Fibroblast of mammary gland (primary cell): ENCODE measurements at places on chromosomes 3 and 15.

DNA sequence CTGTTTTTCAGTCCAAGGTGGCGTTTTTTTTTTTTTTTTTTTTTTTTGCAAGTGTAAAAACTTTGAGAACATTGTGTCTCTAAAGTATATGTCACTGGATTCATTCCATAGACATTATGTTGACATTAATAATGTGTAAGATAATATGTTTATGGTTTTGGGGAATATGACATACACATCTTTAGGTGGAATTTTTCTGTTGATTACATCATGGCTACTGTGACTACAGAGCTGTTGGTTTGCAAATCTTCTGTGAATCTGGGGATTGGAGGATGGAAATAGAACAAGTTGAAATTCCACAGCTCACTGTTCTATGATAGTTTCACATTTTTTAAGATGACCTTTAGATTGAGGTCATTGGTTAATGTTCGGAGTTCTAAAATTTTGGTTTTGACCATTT lies 24.4 kb upstream of the PLSCR2 start:
- peak; percentile 70 for DNase-seq

- DNase-seq, result peak; percentile 21
Measured at GRCh38 chr3:126816986-126817777, 113.1 kb downstream of the CHCHD6 start.

DNA sequence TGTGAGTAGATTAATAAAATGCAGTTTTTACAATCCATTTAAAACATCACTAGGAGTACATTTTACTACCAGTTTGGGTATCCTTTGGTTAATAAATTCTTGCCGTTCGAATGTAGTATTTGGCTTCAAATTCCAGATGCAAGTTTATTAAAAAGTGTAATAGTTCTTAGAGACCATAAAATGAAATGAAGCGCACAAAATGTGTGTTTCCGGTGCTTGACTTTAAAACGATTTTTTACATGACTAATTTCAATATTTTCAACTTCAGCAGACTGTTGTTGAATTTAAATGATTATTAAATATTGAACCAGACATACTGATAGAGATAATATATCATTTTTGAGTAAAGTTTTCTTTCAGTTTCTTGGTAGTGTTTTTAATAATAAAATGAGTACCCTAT lies 138.4 kb upstream of the NAALADL2 start:
- no peak for DNase-seq

DNA sequence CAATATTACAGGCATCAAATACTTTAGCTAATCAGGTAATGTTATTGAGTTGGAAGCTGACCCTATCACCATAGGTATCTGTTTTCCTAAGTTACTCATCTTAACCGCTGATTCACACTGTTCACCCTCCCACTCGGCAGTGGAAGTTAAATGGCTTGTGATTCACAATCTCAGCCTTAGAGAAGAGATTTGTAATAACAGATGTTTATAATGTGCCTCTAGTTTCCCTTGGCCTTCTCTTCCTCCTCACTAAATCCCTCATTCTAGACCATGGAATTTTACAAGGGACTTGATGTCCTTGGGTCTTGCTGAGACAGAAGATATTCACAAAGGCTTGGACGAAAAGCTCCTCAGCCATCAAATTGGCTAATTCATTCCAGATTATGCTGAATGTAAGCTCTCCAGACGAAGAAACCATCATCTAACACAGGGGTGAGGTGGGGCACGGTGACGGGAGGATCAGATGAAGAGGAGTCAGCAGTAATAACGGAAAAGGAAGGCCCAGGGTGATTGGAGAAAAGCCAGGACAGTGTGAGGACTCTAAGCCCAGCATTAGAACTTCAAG lies 931.7 kb downstream of the MCTP2 start:
- DNase-seq, result peak; percentile 94

- DNase-seq, result peak; percentile 20
Measured at GRCh38 chr3:71142441-71143161, 440.9 kb downstream of the FOXP1 start.

DNA sequence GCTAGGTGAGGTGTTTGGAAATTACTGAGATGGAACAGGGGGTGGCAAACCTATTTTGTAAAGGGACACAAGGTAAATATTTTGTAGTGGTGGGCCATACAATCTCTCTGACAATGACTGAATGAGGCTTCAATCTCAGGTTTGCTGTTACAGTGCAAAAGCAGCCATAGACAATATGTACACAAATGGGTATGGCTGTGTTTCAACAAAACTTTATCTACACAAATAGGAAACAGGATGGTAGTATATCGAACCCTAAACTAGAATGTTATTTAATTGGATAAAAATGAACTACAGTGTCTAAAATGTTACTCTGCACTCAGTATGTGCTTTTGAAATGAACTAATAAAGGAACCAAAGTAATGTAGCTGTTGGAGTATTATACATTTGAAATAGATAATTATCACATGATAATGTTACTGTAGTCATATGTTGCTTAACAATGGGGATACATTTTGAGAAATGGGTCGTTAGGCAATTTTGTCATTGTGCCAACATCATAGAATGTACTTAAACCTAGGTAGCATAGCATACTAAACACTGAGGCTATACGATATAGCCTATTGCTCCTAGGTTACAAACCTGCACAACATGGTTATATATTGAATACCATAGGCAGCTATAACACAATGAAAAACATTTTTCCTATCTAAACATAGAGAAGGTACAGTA lies 495.2 kb upstream of the TBL1XR1 start:
- no peak for DNase-seq

GRCh38 chr15:100592898-100593297 lies 9.1 kb downstream of the LINS1 start:
- DNase-seq, result peak; percentile 19

GRCh38 chr15:86555098-86555497 lies 475.4 kb downstream of the AGBL1 start:
- no peak for DNase-seq

GRCh38 chr3:21751886-21752285 lies 876 bp upstream of the ZNF385D start:
- DNase-seq, result peak; percentile 49

DNA sequence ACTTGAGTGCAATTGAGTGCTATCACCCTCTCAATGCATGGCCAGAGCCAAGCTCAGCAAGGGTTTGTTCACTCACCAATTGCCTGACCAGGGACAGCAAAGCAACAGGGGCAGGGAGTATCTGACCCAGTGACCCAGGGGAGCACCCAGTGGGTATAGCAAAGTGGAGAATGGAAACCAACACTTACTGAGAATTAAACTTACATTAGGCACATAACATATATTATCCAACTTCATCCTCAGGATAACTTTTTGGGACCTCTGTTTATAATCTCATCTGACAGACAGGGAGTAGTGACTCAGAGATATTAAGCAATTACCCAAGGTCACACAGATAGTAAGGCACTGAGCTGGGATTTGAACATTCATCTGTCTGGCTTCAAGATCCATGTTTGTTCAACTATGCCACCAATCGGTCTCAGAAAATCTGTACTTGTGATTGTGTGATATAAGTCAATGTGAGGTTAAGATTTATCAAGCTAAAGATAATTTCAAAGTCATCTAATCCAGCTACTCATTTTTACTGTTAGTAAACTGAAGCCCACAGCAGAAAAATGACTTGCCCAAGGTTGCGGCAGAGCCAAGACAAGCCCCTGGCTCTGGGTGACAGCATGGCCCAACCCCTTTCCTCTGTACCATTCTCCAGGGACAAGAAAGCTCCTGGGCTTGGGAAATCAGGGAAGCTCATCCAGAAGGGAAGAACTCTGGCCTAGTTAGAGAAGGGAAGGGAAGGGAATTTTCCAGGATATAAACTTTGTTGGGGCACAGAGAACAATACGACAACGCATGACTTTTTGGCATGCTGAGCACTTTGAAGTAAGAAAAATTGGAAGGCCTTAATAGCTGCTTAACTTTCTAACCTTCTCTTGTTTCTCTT lies 138.0 kb upstream of the SMAD3 start:
- DNase-seq, result peak; percentile 71

- no peak for DNase-seq
Measured at GRCh38 chr15:45093013-45093412, 21.0 kb downstream of the DUOX2 start.

- DNase-seq, result peak; percentile 1
Measured at GRCh38 chr3:88334187-88334868, 184.6 kb downstream of the C3orf38 start.

- DNase-seq, result no peak
Measured at GRCh38 chr3:123152687-123153086, 49.1 kb upstream of the SEC22A start.

DNA sequence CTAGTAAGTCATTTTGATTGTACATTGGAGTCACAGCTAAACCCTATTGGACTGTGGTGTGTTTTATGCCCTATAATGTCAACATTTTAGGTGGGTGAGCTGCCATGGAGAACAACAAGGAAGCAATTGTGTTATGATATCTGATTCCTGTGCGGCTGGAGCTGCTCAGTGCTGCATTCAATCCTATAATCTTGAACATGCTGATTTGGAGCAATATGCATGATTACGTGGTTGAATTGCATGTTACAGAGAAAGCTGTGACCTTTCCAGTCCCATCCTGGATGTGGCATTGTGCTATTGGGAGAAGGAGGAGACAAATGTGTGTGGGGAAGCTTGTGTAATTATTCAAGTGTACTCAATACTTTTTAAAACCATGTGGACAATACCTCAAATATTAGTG lies 20.1 kb upstream of the C3orf49 start:
- no peak for DNase-seq

DNA sequence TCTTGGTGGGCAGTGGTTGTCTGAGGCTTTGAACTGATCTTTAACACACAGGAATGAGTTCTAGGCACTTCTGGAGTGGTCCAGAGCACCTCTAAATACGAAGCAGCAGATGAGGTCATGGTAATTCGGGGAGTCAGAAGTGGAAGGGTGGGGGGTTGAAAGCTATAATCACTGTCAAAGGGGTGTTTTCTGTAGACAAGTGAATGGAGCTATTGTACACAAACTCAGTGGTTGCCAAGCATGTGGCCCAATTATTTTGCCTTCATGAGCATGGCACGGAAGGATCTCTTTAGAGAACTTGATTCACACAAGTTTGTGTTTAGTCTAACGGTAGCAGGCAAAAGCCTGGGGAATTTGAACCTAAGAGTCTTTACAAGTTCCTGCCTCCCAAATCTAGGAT lies 6.3 kb downstream of the FRMD5 start:
- no peak for DNase-seq

DNA sequence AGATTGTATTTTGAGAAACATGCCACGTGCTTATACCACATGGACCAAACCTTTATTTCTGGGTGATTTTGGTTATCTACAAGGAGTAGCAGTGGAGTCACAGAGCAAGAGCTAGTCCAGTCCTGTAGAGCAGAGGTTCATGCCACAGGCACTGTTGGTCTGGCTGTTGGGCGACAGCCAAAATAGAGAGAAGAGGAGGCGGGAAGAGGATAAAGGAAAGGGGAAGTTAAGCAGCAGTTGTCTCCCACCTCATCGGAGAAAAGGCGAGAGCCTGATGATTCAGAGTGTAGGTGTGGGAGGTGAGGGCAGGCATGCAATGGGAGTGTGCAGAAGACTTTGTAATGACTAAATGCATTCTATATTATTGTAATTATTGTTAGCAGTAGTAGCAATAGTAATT lies 237.5 kb upstream of the ROPN1 start:
- no peak for DNase-seq

GRCh38 chr3:49377483-49377882 lies 19.3 kb upstream of the GPX1 start:
- DNase-seq, result peak; percentile 72

DNA sequence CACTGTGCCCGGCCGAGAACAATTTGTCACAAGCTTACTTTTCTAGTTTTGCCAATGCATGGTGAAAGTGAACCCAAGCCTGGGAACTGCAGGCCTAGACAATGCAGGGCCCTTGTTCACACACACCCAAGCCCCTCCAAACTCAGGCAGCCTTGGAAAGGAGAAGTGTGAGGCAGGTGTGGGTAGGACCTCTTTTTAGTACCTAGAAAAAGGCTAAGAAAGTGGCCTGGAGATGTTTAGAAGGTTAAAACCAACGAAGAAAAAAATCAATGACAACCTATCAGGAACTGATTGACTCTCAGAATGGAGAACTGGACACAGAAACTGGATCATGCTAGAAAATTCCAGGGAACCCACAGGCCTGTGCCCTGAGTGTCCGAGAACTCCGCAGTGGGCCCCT lies 18.8 kb downstream of the IDH2 start:
- no peak for DNase-seq

DNA sequence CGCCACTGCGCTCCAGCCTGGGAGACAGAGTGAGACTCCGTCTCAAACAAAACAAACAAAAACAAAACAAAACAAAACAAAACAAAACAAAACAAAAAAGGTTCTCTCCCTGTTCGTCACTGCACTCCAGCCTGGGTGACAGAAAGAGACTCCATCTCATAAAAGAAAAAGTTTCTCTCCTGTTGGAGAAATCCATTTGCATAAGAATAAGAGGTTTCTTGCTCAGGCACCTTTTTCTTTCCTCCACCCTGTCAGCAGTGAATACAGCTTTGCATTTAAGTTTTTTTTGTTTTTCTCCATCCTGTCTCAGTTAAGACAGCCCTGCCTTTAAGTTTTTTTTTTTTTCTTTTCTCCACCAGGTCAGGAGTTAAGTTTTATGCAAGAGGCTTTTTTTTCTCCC lies 109.5 kb downstream of the DPH6 start:
- no peak for DNase-seq

DNA sequence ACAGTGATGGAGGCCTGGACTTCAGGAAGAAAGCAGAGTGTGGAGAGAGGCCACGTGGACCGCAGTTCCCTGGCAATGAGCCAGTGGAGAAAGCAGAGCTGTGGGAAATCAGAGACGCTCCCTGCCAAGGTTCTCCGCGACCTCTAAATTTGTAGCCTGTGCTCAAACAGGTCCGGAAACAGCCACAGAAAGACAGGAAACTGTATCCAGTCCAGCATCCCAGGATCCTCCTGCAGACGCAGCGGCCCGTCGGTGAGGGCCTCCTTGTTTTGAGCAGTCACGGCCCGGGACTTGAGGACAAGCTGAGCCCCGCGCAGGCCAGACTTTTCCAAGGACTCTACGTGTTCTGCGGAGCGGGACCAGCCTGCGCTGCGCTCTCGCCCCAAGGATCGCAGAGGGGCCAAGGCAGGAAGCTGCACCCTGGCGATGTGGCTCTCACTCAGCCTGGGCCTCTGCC lies 22.3 kb downstream of the RPSA start:
- no peak for DNase-seq

DNA sequence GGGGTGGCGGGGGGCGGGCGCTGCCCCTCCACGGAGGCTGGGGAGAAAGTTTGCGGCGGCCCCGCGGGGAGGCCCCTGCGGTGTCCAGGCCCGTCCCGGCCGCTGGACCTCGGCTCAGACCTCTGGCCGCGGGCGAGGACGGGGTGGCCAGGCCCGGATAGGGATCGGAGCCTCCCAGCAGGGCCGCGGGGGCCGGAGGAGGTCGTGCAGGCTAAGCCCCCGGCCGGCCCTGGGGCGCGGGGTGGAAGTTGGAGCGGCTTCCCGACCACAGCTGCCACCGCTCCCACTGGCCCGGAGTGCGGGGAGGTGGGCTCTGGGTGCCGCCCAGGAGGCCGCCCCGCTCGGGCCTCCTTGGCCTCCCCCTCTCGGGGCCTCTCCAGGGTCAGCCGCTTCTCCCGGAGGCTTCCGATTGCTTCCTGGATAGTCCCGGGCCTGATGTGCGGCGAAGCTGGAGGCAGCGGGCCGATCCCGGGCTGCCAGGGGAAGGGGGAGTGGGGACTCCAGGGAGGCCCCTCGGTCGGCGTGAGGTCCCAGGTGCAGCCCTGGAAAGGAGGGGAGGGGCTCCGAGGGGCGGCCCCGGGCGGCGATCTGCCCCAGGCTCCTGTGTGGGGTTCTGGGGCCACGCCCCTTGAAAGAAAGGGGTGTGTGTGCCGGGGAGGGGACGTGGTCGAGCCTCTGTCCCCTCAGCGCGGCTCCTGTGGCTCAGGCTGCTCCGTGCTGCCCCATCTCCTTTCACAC lies 907 bp downstream of the PLXNA1 start:
- no peak for DNase-seq
